ENCODE measurements at places on chromosomes 3 and 15.

- no peak for DNase-seq
These were observed 110.7 kb upstream of the C2CD4B start for GRCh38 chr15:62275831-62276230.

- DNase-seq: no peak
These were observed 327.9 kb upstream of the EPHA3 start for GRCh38 chr3:88779482-88779881.

DNA sequence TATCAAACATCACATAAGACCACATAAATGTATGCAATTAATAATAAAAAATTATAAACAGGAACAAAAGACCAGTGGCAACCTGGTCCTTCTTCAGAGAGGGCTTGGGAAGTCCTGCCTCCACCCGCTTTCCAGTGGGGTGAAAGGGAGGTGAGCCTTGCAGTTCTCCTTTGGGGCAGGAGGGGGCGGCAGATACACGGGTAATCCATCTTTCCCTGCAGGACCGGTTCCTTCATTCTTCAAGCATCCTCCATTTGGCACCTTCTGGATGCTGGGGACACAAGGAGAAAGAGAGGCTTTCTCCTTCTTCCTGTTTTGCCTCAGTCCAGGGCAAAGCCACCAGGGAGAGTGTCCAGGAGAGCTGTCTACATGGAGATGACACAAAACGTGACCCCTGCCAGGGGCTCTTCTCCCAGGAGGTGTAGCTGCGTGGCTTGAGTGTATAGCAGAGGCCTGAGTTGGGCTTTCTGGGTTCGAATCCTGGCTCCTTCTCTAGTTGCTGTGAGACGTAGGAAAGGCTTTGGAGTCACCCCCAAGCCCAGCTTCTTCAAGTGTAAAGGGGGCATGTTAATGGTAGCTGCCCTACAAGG lies 23.2 kb downstream of the RPLP1 start:
- DNase-seq: peak; percentile 89

DNA sequence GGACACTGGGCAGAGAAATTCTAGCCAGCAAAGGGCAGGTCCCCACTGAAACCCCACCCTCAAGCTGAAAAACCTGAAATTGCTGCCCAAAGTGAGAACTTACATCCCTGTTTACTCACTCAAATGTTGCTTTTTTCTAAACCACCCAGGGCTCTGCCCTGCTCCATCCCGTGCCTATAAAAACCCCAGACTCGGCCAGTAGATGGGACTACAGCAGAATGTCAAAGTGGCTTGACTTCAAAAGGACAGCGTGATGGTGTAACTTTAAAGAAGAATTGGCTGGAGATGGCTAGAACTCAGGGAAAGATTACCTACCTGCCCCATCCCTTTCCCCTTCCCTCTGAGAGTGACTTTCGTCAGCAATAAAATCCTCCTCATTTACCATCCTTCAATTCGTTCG lies 246.9 kb downstream of the PYDC2 start:
- DNase-seq: no peak

DNA sequence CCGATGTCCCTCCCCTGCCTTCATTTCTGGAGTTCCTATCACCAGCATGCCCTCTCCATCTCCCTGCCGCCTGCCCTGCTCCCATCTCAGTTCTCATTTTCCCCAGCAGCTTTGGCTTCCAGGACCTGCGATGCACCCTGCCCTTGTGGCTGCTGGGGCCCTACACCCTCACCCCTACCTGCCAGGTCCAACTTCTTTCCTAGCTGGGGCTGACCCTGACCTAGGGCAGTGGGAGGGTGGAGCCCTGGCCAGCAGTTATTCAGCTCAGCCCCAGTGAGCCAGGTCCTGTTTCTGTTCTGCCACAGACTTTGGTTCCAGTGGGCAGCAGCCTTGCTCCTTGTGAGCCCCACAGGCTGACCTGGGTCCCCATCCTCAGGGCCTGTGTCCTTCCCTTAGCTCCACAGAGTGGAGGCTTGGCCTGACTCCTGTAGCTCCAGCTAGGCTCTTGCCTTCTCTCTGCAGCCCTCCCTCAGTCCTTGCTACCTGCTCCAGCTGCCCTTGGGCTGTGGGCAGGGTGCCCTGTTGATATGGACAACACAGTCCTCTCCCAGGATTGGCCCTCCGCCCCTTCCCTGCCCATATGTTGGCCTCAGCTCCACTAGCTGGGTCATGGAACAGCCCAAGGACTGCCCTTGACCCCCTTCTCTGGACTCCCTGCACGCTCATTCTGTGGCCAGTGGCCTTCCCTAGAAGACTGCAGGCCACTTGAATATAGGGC lies 34.7 kb upstream of the PDE8A start:
- DNase-seq: no peak

GRCh38 chr3:177250151-177250550 lies 52.9 kb upstream of the TBL1XR1 start:
- DNase-seq: no peak

DNA sequence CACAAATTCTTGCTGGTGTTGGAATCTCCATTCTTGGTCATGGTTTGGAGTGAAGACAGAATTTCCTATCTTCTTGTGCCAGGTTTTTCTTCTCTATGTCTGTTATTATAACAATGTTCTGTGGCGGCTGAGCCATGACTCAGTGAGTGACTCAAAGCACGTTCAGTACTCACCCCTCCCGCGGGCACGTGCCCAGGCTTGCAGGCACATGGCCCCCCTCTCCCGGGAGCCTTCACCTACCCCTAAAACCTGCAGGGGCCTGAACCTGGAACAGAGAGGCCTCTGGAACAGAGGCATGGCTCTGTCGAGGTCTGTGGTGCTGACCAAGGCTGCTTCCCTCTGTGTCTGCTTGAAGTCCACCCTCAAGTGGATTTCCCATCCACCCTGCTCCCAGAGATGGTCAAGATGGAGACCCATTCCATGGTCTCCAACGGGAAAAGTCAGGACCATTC lies 27.6 kb downstream of the PLXNB1 start:
- no peak for DNase-seq

- no peak for DNase-seq
These were observed 33.3 kb downstream of the PEAK1 start for GRCh38 chr15:77386626-77387025.

- DNase-seq: no peak
These were observed 427.1 kb downstream of the SHQ1 start for GRCh38 chr3:72421126-72421525.

DNA sequence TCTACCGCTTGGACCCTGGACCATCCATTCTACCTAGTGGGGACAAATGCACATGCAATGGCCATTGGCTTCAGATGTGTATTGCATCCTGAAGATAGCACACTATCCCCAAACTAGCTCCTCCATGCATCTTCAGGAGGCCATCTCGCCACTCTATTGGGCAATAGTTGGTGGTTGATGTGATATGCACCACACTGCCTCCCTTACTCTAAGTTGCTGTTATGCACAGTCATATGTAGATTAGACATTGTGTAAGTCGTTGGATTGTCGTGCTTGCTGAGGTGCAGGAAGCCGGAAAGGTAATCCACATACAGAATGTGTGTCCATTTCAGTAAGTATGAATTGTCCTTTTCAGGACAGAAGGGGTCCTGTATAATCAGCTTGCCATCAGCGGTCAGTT lies 26.7 kb upstream of the PLA2G4D start:
- no peak for DNase-seq

GRCh38 chr15:101613130-101614000 lies 38.8 kb downstream of the TM2D3 start:
- no peak for DNase-seq

GRCh38 chr3:308597-309321 lies 112.2 kb downstream of the CHL1 start:
- no peak for DNase-seq
